Kidney (tissue), 22 donors: ENCODE measurements at places on chromosomes 5 and 9.

GRCh38 chr5:115738830-115739229 lies 77.6 kb downstream of the CDO1 start:
- DNase-seq = no peak

DNA sequence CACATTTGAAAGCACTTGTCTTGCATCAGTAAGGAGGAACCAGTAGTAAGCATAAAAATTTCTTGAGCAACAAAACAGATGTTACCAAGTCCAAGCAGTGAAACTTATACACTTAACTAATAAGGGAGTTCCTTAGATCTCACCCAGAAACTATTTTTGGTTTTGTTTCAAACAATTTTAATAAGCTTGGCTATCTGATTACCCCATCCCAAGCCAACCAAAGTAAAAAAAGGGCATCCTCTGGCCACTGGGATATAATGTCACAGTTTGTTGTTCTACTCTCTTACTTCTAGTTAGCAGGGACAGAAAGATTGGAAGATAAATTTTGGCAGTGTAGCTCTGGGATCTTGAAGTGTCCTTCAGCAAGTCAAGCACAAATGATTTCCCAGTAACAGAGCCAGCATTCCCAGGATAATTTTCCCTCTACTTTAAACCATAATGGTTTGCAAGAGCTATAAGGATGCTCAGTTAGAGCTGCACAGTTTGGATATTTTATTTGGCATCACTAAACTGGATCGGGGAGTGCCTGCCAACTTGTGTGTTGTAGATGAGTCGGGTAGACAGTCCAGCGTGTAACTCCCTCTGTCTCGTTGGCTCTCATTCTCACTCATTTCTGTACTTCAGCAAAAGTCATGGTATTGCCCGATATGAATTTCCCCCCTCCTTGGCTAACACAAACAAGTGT lies 161.9 kb upstream of the HMHB1 start:
- DNase-seq = no peak

GRCh38 chr9:78121488-78121887 lies 89.9 kb upstream of the GNAQ start:
- DNase-seq = peak; percentile 55

DNA sequence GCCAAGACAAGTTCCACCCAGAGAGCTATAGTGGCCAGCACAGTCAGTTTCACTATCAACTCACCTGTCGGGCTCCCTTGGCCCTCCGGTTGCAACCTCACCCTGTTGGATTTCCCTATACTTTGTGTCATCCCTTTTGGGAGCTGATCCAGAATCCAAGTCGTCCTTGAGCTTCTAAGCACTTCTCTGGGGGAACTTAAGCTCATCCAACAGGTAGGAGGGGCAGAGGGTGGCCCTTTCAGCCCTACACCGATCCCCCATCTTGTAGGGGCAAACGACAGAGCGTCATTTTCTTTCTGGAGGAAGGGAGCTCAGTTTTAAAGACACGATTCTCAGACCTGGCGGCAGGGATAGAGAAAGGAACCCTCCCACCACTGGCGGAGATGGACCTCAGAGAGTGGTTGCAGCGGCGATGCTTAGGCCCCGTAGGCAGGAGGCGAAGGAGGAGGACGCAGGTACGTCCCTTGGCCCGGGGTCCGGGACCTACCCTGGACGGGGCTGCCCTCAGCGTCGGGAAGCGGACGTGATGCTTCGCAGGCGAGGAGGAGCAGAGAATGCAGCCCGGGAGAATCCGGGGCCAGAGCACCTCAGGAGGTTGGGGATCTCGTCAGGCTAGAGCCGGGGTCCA lies 519 bp downstream of the ZER1 start:
- DNase-seq = no peak

- no peak for DNase-seq
These were observed 10.7 kb downstream of the NKD2 start for GRCh38 chr5:1019001-1019905.

DNA sequence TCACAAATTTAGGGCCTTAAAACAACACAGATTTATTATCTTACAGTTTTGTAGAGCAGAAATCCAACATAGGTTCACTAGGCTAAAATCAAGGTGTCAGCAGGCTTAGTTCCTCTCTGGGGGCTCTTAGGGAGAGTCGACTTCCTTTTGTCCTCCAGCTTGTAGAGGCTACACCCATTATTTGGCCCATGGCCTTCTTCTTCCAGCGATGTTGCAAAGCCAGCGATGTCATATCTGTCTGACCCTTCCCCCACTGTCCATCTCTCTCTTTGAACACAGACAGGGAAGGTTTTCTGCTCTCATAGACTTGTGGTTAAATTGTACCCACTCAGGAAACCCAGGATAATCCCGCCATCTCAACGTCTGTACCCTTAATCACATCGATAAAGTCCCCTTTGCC lies 60.3 kb upstream of the SHB start:
- no peak for DNase-seq

DNA sequence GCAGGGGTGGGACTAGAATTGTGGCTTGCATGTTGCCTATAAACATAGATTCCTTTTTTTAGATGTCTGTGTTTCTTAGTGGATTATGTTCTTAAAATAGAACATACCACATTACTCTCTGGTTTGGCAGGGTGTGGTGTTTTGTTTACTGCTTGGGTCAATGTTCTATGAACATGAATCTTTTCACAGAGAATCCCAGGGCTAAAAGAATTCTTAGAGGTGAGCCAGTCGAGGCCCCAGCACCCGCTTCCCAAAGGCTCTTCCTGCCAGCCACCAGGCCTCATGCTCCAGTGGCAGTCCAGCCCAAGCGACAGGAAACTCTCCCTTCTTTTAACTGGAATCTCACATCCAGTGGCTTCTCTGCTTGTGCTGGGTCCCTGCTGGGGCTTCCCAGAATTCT lies 126.6 kb downstream of the C9orf152 start:
- DNase-seq = peak; percentile 56

GRCh38 chr9:71822456-71822855 lies 54.1 kb upstream of the CEMIP2 start:
- DNase-seq = no peak

DNA sequence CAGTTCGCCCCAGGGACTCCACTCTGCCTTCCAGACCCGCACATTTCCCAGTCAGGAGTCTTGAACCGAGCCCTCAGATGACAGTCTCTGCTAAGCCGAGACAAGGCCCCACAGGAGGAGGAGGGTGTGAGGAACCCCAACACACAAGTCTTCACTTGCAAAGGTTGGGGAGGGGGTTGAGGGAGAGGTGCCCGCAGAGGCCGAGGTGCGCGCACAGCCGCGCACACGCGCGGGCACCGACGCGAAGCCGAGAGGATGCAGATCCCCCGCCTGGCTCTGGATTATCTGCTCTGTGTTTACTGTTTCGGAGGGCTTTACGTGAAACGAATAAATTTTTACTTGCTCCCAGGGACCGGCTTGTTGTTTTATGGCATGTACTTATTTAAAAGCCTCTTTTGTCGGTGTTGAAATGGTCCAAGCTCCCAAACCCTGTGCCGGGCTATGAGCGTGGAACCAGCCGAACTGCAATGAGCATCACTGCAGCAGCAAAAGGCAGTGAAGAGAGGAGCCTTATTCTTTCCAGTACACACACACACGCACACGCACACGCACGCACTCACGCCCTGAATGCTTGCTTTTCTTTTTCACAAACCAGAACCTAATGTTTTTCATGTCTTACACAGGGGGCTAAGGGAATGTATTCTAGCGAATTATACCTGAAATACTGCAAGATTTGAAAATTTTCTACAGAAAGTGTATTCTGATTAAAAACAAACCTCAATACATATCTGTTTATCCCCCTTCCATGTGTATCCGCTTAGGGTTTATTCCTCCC lies 297.7 kb downstream of the PARP8 start:
- DNase-seq = no peak

GRCh38 chr5:115463983-115464382 lies 80.6 kb downstream of the FEM1C start:
- DNase-seq = no peak

DNA sequence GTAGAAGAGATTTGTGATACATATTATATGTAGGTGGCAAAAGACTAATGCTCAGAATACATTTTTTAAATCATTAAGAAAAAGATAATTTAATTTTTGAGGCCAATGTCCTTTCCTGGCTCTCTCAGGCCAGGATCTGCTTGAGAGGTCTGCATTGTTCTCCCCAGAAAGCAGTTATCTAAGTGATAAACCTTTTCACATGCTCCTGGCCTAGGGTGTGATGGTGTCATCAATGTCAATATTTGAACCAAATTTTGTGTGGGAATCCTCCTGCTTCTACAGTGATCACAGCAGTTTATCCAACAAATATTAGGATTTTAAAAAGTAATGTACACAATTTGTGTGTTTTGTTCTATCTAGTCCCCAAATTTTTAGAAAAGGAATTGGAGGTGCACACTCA lies 166.6 kb downstream of the DIRAS2 start:
- DNase-seq = no peak

- DNase-seq = no peak
These were observed 161.8 kb downstream of the PJA2 start for GRCh38 chr5:109247986-109248385.

- DNase-seq = peak; percentile 25
These were observed 807 bp upstream of the PLGRKT start for GRCh38 chr9:5438301-5439162.

- no peak for DNase-seq
These were observed 32.5 kb downstream of the PTGES start for GRCh38 chr9:129720181-129720864.

DNA sequence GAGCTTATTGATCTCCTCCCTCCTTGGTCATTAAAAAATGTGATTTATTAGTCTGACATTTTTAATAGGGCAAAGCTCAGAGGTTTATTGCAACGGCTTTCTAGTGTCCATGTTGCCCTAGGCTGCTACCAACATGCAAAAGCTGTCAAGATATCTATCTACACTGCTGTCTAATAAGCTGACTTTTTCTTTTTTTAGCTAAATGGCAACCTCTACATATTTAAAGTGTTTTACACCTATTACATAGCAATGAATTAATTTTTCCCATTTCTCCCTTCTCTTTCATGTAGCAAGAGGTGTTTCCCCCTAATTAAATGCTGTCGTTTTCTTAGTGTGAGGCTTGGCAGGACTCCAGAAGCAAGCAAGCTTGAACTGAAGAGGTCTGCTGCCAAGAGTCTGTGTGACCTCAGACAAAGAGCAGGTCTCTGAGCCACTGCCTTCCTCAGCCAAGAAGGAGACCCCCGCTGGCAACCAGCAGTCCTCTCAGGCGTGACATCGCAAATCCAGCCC lies 79.4 kb downstream of the GAS1 start:
- no peak for DNase-seq

GRCh38 chr9:105828171-105828570 lies 133.8 kb downstream of the TMEM38B start:
- DNase-seq = no peak

GRCh38 chr9:99749641-99750040 lies 72.0 kb upstream of the NR4A3 start:
- DNase-seq = no peak

- DNase-seq = no peak
These were observed 120.1 kb upstream of the MYO10 start for GRCh38 chr5:17056141-17056631.

DNA sequence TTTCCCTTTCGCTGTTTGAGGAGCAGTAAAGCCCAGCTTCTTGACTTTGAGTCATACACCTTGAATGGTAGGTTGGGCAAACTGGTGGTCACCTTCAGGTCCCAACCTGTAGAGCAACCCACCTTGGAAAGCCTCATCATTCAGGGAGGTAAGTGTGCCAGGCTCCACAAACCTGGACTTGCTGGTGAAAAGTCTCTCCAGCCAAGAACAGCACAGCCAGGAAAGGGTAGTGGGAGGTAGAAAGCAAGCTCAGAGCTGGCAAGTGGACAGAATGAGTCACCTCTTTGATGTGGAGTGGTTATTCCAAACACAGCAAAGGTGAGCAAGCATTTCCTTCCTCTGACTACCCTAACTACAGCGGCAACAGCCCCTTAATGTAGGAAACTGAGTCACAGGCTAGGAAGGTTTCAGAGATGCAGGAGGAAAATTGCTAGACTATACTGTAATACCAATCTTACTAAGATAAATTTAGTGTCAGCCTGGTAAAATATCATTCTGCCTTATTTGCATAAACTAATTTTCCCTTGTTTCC lies 117.5 kb upstream of the MTAP start:
- no peak for DNase-seq

DNA sequence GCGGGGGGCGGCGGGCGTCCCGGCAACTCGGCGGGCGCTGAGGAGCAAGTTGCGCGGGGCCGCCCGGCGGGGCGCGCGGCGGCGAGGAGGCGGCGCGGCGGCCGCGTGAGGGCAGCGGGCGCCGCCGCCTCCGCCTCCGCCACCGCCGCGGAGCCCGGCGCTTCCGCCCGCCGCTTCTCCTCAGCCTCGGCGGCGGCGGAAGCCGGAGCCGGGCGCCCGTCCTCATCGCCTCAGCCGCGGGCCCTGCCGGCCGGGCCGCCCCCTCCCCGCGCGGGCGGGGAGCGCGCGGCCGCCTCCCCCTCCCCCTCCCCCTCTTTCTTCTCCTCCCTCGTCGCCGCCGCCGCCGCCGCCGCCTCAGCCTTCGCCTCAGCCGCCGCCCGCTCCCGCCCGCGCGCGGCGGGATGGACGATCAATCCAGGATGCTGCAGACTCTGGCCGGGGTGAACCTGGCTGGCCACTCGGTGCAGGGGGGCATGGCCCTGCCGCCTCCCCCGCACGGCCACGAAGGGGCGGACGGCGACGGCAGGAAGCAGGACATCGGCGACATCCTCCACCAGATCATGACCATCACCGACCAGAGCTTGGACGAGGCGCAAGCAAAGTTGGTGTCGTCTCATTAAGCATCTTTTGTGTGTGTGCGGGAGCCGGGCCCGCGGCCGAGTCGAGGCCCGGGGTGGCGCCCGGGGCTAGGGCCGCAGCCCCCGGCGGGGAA lies at the start of gene PBX3:
Gene PBX3, plus strand, starts transcription at position 321 of the 712 bp plus-strand sequence.
- no peak for DNase-seq

- peak; percentile 10 for DNase-seq
These were observed 69.3 kb downstream of the AMBP start for GRCh38 chr9:114008667-114009410.

DNA sequence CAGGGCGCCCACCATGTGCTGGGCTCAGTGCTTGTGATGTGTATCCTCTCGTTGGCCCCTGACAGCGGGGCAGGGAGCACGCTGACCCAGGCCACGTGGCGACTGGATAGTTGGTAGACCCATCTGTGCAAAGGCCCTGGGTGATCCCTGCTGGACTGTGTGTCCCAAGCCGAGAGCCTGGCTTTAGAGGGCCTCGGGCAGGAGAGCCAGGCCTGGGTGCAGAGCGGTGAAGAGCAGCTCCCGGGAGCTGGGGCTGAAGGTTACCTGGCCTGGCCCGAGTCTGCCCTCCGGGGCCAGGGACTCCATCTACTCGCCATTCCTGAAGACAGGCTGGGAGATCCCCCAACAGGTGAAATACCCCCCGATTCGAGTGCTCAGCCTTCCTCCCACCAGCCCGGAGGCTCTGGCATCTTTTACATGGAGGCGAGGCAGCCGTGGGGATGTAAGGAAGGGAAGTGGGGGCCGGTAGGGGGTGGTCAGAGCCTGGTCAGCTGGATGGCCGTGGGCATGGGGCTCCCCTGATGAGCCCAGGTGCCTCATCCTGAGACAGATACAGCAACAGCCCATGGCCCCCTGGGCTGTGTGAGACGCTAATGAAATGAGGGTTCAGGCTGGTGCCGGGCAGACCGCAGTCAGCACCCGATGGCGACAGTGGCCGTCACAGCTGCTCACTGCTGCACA lies 19.0 kb downstream of the NCS1 start:
- DNase-seq = no peak
